KG1 (cell line): ENCODE measurements at places on chromosomes 3 and 15.

DNA sequence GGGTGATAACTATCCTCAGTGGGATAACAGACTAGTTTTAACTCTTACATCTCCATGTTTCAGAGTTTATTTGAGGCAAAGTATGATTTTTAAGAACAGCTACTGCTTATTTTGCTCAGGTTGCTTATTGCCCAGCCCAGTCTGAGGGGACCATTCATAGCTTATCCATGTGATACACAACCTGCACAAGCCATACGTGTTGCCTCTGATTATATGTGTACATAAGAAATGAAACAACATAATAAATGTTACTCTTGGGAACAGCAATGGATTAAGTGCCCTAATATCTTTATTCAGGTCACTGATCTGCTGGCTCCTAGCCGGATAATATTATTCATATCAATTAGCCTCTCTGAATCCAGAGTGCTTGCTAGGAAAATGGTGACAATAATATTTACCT, 236.2 kb downstream of the CGGBP1 start:
- no peak for DNase-seq

GRCh38 chr15:67146234-67146633, 80.8 kb downstream of the SMAD3 start:
- no peak for DNase-seq

- DNase-seq: no peak
Measured at GRCh38 chr3:45026957-45027356, 854 bp downstream of the CLEC3B start.

DNA sequence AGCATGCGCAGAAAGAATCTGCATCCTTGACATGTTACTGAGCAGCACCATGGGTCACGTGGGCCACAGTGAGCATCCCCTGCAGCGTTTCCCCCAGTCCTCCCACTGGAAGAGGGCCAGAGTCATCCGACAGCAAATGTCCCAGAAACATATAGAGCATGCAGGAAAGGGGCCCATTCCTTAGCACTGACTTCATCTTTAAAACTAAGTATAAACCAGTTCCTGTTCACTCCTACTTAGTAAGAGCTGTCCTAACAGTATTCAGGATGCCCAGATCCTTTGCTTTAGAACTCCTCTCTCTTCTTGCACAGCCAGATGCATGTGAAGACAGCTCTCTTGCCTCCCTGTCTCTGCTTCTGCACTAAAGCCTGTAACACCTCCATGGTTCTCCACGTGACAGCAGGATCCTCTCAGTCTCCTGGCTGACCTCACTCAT, 79.3 kb upstream of the OXTR start:
- no peak for DNase-seq

DNA sequence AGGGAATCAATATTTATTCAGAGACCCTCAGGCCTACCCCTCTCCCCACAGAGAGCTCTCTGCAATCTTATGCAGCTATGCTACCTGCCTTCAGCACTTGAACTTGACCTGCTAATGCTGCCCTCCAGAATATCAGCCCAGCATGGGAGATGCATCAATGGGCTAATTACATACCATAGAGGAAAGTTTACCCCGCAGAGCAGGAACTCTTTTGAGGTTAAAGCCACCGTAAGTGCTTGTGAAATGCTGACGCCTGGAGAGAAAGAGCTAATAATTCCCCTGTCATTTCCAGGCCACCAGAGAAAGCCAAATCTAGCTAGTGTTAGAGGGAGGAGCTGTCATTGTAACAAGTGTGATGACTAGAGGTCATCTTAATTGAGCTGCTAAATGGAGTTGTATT, 127.5 kb downstream of the CHST2 start:
- DNase-seq: no peak

- DNase-seq: no peak
Measured at GRCh38 chr3:99357131-99357530, 281.3 kb upstream of the COL8A1 start.

GRCh38 chr3:185351396-185351795, 11.5 kb upstream of the MAP3K13 start:
- DNase-seq: no peak

GRCh38 chr3:131007782-131008181, 18.8 kb downstream of the ASTE1 start:
- DNase-seq: no peak

- no peak for DNase-seq
Measured at GRCh38 chr3:46661776-46662766, 31.4 kb downstream of the ALS2CL start.

DNA sequence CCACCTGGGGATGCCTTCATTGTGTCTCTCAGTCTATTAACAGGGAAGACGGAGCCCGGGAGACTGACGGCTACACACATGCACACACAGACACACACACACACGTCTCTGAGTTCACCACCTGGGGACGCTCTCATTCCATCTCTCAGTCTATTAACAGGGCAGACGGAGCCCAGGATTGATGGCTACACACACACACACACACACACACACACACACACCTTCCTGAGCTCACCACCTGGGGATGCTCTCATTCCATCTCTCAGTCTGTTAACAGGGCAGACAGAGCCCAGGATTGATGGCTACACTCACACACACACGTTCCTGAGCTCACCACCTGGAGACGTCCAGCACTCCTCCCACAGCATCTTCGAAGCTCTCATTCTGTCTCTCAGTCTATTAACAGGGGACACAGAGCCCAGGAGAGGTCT, 143.9 kb downstream of the OR4M2 start:
- DNase-seq: no peak

DNA sequence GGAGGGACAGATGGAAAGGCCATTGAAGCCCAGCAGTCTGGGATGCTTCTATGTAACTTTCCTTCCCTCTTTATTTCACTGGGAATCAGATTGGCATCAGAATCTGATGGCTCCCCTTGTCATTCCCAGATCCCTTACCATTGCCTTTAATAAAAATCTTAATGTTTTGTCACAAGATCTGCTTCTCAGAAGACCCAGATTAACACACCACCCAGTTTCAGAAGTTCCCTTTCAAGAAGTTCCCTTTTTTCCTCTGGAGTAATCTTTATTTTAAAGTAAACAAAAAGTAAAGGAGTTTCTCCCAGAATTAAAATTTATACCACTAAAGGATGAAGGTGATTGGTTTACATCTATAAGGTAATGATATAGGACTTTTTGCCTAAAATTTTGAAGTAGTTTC, 76.4 kb downstream of the UBR1 start:
- DNase-seq: no peak

DNA sequence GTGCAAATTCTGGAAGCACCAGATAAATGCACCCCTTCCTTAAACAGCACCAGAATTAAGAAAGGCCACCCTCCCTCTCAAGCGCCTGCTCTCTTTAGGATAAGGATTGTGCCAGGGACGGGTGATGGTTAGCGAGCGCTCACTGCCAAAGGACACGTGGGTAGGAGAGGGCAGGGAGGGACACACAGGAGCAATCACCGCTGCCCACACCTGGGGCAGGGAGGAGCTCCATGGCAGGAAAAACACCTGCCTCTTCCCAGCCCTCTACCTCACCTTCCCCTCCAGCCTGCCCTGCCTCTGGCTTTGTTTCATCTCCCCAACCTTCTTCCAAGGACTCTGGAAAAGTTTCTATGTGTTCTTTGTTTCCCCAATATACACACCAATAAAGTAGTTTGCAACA, 7.3 kb upstream of the SPATA12 start:
- DNase-seq: no peak

DNA sequence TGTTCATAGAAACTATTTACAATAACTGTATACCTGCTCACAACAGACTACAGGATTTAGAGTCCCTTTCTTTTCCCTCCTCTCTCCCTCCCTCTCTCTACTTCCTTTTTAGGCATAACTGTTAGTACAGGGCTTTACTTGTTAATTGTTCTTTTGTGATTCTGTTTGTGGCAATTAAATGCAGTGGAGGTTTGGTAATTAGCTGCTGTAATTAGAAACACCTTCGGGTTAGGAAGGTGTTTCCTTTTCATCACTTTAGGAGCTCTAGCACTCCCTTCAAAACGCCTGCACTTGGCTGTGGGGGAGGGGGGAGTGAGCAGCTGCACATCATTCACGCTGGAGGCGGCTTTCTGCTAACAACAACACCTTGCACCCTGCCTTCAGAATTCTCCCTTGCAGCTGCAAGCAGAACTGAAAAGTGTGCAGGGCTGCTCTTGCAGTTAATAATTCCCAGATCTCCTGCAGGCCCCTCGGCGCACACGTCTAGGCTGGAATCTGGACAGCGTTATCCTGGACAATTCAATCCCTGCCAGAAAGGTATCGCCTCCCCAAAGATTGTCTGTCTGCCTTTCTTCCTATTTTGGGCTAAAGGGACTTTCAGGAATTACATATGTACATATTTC, 242.6 kb upstream of the RGMA start:
- DNase-seq: no peak

GRCh38 chr15:44530653-44531052, 6.3 kb upstream of the EIF3J start:
- no peak for DNase-seq

DNA sequence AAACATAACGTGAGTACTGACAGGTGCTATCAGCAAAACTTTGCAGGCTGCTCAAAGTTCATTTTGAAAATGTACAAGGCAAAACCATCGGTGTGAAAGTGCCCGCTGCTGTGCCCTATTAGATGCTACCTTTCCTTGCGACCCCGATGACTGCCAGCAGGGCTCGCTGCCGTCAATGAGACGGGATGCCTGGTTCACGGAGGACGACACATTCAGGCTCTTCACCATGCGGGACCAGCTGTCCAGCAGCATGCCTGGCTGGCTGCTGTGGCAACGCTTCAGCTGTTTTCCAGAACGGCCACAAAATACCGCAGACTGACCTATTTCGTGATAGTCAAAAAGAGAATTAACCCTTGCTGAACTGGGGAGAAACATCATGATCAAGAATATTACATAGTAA, 92.7 kb upstream of the OCA2 start:
- DNase-seq: no peak
